ENCODE measurements at places on chromosomes 4 and X.

- peaks cover 63% of the 10 kb centered on the region for H3K4me1 ChIP-seq
- peaks cover 76% of the 10 kb centered on the region for H3K36me3 ChIP-seq
- H3K27me3 ChIP-seq, result peaks cover 34% of the 10 kb centered on the region
- peak overlapping the region; percentile 13 for H3K27ac ChIP-seq
Measured at GRCh38 chr4:10111067-10111801, 5.4 kb downstream of the WDR1 start.

GRCh38 chr4:39231660-39232059, 49.3 kb downstream of the WDR19 start:
- DNase-seq, result no peak
- H3K4me3 ChIP-seq, result no peak overlapping the region
- no peaks in the 10 kb centered on the region for H3K4me1 ChIP-seq
- H3K27ac ChIP-seq, result no peak overlapping the region
- H3K27me3 ChIP-seq, result no peaks in the 10 kb centered on the region

DNA sequence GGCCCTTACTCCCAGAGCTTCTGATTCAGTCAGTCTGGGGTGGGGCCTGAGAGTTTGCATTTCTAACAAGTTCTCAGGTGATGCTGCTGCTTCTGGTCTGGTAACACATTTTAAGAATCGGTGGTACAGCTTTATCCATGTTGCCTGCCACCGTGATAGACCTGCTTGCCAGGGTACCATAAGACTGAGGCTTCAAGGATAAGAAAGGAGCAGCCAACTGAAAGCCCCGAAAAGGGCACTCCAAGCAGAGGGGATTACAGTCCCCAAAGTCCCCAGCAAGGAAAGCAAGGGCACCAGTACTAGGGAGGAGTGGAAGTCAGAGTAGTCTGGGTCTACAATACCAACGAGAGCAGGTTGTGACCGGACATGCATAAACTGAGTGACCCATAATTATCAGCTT, 49.8 kb downstream of the APOO start:
- no peak overlapping the region for H3K4me3 ChIP-seq
- no peak overlapping the region for H3K27ac ChIP-seq
- H3K4me1 ChIP-seq, result no peaks in the 10 kb centered on the region
- H3K27me3 ChIP-seq, result peaks cover 1% of the 10 kb centered on the region
- no peak for DNase-seq

DNA sequence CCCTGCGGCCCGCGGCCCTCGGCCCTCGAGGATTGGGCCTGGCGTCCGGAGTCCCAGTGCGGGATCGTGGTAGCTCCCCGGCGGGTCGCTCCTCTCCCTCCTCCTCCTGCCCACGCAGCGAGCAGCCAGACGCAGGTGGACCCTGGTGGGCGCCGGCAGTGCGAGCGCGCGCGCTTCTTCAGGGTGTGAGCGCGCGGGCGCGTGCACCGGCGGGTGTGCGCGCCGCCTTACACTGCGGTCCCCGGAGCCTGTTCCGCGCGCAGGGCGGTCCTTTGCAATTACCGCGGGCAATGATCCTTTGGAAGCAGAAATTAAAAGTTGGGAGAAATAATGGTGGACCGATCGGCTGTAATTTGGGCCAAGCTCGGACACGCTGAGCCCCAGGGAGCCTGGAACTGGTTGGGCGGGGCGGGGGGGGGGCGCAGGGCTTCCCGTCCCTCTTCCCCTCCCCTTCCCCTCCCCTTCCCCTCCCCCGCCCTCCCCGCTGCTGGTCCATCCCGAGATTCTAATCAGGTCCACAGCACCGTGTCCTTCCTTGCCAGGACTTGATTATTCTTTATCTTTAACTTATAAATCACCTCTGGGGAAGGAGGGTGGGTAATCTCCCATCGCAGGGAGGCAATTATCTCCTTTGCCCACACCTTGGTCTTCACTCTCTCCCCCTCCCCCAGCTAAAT, 1.6 kb upstream of the NKX1-1 start:
- peaks cover 3% of the 10 kb centered on the region for H3K4me1 ChIP-seq
- H3K27me3 ChIP-seq, result peaks cover 20% of the 10 kb centered on the region
- H3K36me3 ChIP-seq, result no peaks in the 10 kb centered on the region
- no peak overlapping the region for H3K4me3 ChIP-seq
- DNase-seq, result no peak
- H3K27ac ChIP-seq, result no peak overlapping the region

GRCh38 chrX:38166478-38167083, 54.1 kb downstream of the SRPX start:
- peaks cover 6% of the 10 kb centered on the region for H3K4me1 ChIP-seq
- H3K4me3 ChIP-seq, result no peak overlapping the region
- no peak overlapping the region for H3K27ac ChIP-seq
- H3K27me3 ChIP-seq, result no peaks in the 10 kb centered on the region
- H3K36me3 ChIP-seq, result no peaks in the 10 kb centered on the region

DNA sequence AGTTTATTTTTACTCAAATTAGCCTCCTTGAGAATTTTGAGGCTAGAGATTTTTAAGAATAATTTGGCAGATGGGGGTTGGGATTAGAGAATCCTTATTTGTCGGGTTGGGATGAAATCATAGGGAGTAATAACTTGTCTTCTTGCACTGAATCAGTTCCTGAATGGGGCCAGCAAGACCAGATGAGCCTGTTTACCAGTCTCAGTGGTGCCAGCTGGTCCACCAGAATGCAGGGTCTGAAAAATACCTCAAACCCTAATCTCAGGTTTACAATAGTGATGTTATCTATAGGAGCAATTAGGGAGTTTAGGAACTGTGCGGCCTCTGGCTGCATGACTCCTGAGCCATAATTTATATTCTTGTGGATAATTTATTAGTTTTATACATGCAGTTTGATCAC, 705.9 kb upstream of the AGA start:
- no peak overlapping the region for H3K27ac ChIP-seq
- no peaks in the 10 kb centered on the region for H3K4me1 ChIP-seq
- no peaks in the 10 kb centered on the region for H3K27me3 ChIP-seq
- no peak overlapping the region for H3K4me3 ChIP-seq
- no peaks in the 10 kb centered on the region for H3K36me3 ChIP-seq

DNA sequence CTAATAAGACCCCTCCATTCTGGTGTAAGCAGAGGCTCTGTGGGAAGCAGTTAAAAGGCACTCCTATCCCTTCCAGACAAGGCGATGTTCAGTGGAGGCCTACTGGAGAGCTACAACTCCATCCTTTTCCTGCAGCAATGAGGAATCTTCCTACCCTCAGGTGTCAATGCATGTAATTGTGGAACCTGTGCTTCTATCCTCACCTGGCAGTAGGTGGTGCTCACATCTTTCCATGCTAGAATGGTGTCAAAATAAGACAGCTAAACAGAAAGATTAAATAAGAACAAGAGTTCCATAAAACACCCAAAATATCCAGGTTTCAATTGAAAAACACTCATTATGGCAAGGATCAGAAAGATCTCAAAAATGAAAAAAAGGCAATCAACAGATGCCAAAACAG, 224.6 kb downstream of the IL15 start:
- no peaks in the 10 kb centered on the region for H3K36me3 ChIP-seq
- H3K27ac ChIP-seq, result no peak overlapping the region
- no peak overlapping the region for H3K4me3 ChIP-seq
- no peaks in the 10 kb centered on the region for H3K27me3 ChIP-seq

DNA sequence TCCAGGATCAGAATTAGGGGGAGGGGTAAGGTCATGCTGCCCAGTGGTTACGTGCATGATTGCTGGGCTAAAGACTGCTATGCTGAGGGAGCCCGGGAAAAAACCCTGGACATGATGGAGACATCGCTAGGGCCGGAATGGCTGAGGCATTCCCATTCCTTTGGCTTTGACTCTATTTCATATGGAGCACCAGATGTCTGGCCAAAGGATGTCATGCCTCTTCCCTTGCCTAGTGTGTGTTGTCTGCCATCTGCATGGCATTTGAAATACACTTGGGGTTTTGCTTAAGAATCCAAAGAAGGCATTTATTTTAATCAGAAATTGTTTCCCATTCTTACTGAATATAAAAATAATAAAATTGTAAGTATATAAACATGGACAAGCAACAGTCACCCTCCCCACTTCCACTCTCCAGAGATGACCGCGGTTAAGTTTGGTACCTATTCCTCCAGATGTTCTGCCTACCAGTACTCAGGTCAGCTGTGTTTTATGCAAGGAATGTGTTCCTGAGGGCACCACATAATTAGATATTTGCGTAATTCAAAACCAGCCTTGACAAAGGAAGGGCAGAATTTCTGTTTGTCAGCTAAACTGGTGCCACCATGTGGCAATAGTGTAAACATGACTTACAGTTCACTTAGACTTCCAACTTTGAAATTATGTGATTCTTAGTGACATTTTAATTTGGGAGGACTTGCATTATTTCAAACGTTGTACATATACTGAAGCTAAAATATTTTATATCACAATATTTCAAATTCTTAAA, 105.9 kb downstream of the CT47B1 start:
- H3K4me1 ChIP-seq, result peaks cover 2% of the 10 kb centered on the region
- DNase-seq, result no peak
- no peaks in the 10 kb centered on the region for H3K36me3 ChIP-seq
- H3K4me3 ChIP-seq, result no peak overlapping the region

DNA sequence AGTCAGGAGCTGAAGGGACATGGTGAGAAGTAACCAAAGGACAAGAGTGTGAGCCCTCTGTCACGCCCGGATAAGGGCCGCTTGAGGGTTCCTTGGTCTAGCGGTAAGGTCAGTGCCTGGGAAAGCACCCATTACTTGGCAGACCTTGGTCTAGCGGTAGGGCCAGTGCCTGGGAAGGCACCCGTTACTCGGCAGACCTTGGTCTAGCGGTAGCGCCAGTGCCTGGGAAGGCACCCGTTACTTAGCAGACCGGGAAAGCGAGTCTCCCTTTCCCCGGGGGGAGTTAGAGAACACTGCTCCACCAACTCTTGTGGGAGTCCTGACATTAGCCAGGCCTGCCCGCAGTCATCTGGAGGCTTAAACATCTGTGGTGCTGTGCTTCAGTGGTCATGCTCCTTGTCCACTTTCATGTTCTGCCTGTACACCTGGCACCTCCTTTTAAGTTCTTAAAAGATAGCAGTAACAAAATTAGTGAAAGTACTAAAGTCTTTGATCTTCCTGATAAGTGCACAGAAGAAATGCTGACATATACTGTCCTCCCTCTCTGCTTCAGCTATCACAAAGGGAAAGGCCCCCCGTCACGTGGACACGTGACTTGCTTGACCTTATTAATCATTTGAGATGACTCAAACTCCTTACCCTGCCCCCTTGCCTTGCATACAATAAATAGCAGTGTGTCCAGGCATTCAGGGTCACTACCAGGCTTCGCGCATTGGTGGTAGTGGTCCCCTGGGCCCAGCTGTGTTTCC, 9.3 kb upstream of the SEC24B start:
- H3K36me3 ChIP-seq, result no peaks in the 10 kb centered on the region
- H3K27ac ChIP-seq, result no peak overlapping the region
- peaks cover 7% of the 10 kb centered on the region for H3K4me1 ChIP-seq
- H3K27me3 ChIP-seq, result peaks cover 1% of the 10 kb centered on the region
- H3K4me3 ChIP-seq, result no peak overlapping the region

GRCh38 chr4:92104506-92104905, 199.3 kb upstream of the GRID2 start:
- no peaks in the 10 kb centered on the region for H3K36me3 ChIP-seq
- DNase-seq, result no peak
- no peak overlapping the region for H3K27ac ChIP-seq
- no peaks in the 10 kb centered on the region for H3K4me1 ChIP-seq
- H3K4me3 ChIP-seq, result no peak overlapping the region
- no peaks in the 10 kb centered on the region for H3K27me3 ChIP-seq

GRCh38 chr4:13452927-13453579, 31.1 kb downstream of the RAB28 start:
- H3K27me3 ChIP-seq, result no peaks in the 10 kb centered on the region
- H3K36me3 ChIP-seq, result peaks cover 9% of the 10 kb centered on the region
- DNase-seq, result no peak
- no peak overlapping the region for H3K4me3 ChIP-seq

DNA sequence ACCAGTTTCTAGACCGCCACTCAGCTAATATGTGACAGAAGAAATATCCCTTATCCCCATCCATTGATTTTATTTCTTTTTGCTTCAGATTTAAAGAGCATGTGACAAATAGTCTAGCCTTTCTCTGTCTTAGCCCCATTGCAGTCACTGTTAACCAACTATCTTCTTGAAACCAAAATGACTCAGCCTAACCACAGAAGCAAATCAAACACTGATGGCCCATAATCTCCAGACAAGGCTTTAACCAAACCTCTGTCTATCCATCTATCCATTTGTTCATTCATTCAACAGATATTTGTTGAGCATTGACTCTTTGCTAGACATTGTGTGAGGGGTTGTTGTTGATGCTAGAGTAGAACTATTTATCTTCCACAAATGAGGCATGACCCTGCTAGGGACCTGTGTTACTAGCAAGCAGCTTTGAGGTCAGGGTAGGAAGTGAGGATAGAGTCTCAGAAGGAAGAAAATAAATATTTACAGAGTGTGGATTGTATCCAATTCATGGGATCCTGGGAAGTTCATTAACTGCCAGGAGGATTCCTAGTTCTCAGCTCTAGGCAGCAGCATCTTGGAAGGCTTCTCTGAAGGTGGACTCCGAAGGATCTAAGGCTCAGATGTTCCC, 22.5 kb downstream of the HNRNPH2 start:
- no peak for DNase-seq
- peaks cover 31% of the 10 kb centered on the region for H3K36me3 ChIP-seq
- peaks cover 2% of the 10 kb centered on the region for H3K27me3 ChIP-seq
- no peaks in the 10 kb centered on the region for H3K4me1 ChIP-seq
- H3K4me3 ChIP-seq, result no peak overlapping the region
- no peak overlapping the region for H3K27ac ChIP-seq

- H3K27me3 ChIP-seq, result peaks cover 16% of the 10 kb centered on the region
- peak overlapping the region; percentile 98 for H3K4me3 ChIP-seq
- peaks cover 15% of the 10 kb centered on the region for H3K4me1 ChIP-seq
Measured at GRCh38 chr4:30717208-30718020, 2.8 kb upstream of the PCDH7 start.

- peaks cover 24% of the 10 kb centered on the region for H3K4me1 ChIP-seq
- H3K36me3 ChIP-seq, result peaks cover 4% of the 10 kb centered on the region
- DNase-seq, result peak; percentile 38
Measured at GRCh38 chr4:24470666-24471485, 113.5 kb downstream of the DHX15 start.

All from endothelial cell (in vitro differentiated cells).